ENCODE measurements at places on chromosomes 2 and 18.
A peak's percentile ranks its signal among the peaks of the same experiment; 100 is the strongest.

DNA sequence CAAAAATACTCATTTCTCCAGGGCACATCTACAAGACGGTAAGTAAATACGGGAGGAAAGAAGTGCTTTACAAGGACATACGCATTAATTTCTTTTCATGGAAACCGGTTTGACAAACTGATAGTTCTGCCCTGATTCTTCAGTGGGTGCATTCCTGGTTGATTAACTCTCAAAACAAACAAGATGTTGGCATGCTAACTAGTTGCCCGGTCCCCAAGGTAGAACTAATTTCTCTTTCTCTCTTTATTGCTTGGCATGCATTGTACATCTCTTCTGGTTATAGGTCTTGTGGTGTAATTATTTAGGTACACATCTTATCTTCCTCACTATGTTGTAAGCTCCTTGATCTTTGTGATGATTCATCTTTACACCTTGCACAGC, 46.9 kb upstream of the SPATS2L start:
- no peaks in the 10 kb centered on the region for H3K36me3 ChIP-seq
- no peak for DNase-seq
- no peaks in the 10 kb centered on the region for H3K27me3 ChIP-seq
- no peak overlapping the region for H3K27ac ChIP-seq
- H3K4me3 ChIP-seq: no peak overlapping the region

DNA sequence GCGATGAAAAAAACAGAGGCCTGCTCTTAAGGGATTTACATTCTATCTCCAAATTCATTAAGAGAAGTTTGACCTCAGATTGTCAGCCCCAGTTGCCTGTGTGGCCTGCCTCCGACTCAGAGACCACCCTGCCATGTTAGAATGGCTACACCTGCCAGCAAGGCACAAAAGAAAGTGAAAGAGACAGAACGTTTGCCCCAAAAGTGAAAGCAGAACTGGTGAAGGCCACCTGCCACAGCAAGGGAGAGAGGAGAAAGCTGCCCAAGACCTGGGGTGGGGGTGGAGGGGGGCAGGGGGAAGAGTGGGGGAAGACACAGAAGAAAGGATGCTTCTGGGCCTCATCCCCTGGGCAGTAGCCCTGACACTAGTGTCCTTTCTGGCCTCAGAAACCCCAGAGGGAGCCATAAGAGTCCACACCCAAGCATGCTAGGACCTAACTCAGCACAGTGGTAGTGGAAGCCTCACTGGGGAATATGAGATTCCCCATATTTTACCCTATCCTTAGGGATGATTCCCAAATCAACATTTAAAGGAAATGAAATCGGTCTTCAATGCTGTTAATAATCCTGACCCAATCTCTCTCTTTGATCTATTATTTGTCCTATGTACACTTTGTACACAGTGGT, 389.7 kb downstream of the TXNL1 start:
- no peaks in the 10 kb centered on the region for H3K36me3 ChIP-seq
- H3K27ac ChIP-seq: no peak overlapping the region
- no peak overlapping the region for H3K4me3 ChIP-seq
- H3K27me3 ChIP-seq: no peaks in the 10 kb centered on the region
- H3K4me1 ChIP-seq: peaks cover 4% of the 10 kb centered on the region

GRCh38 chr2:228527197-228527881, 345.9 kb upstream of the SPHKAP start:
- H3K4me3 ChIP-seq: no peak overlapping the region

DNA sequence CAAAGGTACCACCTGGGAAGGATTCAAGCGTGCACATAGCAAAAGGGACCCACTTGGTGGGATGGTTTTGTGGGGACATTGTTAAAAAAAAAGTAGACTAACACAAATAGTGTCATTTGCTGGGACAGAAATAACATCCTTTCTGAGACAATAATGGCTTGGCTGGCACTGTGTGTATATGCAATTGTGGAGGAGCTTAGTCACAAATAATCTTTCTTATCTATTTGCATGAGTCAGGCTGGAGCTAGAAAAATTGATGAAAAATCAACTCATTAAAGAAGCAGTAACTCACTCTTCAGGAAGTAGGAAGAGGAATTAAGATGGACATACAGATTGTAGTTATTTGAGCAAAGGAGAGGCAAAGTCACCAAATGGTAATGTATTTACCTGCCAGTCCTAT, 29.5 kb upstream of the ITGB6 start:
- H3K4me3 ChIP-seq: no peak overlapping the region
- DNase-seq: peak; percentile 62
- H3K4me1 ChIP-seq: peaks cover 17% of the 10 kb centered on the region
- H3K27me3 ChIP-seq: no peaks in the 10 kb centered on the region

GRCh38 chr2:69491864-69492263, 54.6 kb upstream of the NFU1 start:
- H3K27ac ChIP-seq: no peak overlapping the region
- H3K27me3 ChIP-seq: no peaks in the 10 kb centered on the region
- no peak for DNase-seq
- H3K4me3 ChIP-seq: no peak overlapping the region

DNA sequence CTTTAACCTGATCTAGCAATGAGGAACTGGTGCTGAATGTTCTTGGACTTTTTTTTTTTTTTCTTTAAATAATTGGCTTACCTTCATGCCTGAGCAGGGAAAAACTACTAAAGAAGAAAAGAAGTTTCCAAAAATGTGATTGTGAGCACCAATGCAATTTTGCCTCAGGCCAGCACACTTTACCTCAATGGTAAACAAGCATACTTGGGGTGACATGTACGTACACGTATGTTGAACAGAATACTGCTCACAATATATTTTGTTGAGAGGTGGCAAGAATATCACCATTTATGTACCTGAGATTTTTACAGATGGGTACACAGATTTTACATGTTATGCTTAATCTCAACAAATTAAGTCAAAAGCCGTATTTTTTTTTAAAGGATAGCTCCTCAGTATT, 144.3 kb downstream of the FIGN start:
- H3K4me1 ChIP-seq: no peaks in the 10 kb centered on the region
- H3K27me3 ChIP-seq: no peaks in the 10 kb centered on the region
- no peak overlapping the region for H3K4me3 ChIP-seq
- no peaks in the 10 kb centered on the region for H3K36me3 ChIP-seq
- no peak overlapping the region for H3K27ac ChIP-seq
- no peak for DNase-seq

DNA sequence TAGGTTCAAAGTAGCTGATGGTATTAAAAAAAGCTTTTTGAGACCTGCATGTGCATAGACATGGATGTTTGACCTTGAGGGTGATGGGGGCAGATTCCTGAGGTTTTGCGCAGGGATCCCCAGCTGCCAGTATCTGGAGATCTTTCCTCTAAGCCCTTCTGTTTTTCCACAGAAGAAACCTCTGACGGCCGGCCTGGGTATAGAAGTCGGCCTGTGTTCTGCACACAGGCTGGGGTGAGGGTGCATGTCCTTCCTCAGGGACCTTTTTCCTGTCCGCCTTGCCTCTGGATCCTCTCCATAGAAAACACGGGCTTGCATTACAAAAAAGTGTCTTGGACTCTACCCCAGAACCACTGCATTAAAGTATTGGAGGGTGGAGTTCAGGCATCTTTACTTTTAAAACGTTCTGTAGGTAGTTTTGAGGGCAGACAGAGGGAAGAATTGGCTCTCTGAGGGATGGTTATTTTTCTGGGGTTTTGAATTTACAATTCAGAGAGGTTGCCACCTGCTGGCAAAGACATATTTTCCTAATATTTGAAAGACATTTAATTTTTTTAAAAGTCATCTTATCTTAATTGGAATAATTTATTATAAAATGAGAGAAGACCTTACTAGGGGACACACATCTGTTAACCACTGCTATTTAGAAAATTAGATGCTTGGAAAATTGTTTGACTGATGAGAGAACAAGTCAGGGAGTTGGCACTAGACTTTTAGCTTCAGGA, 350.6 kb downstream of the DCDC2C start:
- no peak for DNase-seq
- H3K4me1 ChIP-seq: no peaks in the 10 kb centered on the region
- H3K4me3 ChIP-seq: no peak overlapping the region

GRCh38 chr2:46461011-46461674, 18.2 kb upstream of the TMEM247 start:
- peak; percentile 65 for DNase-seq
- no peak overlapping the region for H3K4me3 ChIP-seq
- H3K27ac ChIP-seq: peak overlapping the region; percentile 6
- no peaks in the 10 kb centered on the region for H3K36me3 ChIP-seq
- peaks cover 15% of the 10 kb centered on the region for H3K4me1 ChIP-seq
- H3K27me3 ChIP-seq: no peaks in the 10 kb centered on the region

- H3K27me3 ChIP-seq: no peaks in the 10 kb centered on the region
- no peaks in the 10 kb centered on the region for H3K4me1 ChIP-seq
- H3K4me3 ChIP-seq: no peak overlapping the region
- no peaks in the 10 kb centered on the region for H3K36me3 ChIP-seq
- no peak overlapping the region for H3K27ac ChIP-seq
Observed at GRCh38 chr2:7530001-7530400, 612.8 kb downstream of the RNF144A start.

DNA sequence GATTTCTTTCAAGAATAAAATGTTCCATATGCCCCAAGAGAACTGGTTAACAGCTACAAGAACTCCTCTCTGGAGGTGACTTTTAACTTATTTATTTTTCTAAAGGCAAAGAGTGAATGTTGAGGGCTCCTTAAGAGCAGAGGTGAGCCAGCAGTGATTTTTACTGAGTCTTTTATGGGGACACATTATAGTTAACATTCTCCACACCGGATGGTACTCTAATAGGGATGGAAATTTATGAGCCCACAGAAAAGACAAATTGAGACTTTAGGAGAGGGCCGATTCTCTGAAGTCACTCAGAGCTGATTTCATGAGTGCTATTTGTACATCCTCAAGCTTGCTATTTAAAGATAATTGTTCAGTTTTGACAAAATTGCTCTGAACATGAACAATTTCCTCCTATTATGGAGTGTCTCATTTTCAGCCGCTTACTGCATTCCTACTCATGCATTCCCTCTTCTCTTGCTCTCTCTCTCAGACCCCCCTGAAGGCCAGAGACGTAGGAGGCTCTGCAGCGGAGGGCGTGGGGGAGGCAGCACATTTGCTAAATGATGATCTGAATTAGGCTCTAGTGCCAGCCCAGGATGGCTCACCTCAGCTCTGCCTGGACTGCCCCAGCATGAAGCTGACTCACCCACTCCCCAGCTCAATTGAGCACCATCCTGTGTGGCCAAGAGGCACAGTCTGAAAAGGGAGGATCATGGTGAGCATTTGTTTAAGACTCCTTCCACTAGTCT, 5.9 kb upstream of the RPL37A start:
- H3K4me1 ChIP-seq: peaks cover 20% of the 10 kb centered on the region
- no peaks in the 10 kb centered on the region for H3K36me3 ChIP-seq
- peak; percentile 82 for DNase-seq
- peak overlapping the region; percentile 6 for H3K27ac ChIP-seq
- H3K27me3 ChIP-seq: no peaks in the 10 kb centered on the region

DNA sequence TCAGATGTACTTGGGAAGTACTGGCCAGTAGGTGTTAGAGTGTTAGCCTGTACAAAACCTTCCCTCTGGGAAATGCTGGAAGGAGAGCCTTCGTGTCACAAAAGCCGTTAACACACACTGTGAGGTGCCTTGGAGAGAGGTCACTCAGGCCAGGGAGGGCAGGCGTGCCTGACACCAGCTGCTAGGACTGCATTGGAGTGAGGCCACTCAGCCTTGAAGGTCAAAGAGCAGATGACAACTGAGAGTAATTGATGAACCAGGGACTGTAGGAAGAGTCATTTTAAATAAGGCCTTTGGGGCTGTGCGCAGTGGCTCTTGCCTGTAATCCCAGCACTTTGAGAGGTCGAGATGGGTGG, 45.4 kb downstream of the ASAP2 start:
- H3K27ac ChIP-seq: peak overlapping the region; percentile 91
- H3K4me3 ChIP-seq: no peak overlapping the region
- no peaks in the 10 kb centered on the region for H3K36me3 ChIP-seq
- no peaks in the 10 kb centered on the region for H3K27me3 ChIP-seq
- peaks cover 46% of the 10 kb centered on the region for H3K4me1 ChIP-seq
